CD8-positive, alpha-beta memory T cell (primary cell): ENCODE measurements at places on chromosomes 7 and 10. TPM values are rescaled to one million over a fixed set of nuclear protein-coding genes. Genes with fewer than 3 reads are reported as not detected.

DNA sequence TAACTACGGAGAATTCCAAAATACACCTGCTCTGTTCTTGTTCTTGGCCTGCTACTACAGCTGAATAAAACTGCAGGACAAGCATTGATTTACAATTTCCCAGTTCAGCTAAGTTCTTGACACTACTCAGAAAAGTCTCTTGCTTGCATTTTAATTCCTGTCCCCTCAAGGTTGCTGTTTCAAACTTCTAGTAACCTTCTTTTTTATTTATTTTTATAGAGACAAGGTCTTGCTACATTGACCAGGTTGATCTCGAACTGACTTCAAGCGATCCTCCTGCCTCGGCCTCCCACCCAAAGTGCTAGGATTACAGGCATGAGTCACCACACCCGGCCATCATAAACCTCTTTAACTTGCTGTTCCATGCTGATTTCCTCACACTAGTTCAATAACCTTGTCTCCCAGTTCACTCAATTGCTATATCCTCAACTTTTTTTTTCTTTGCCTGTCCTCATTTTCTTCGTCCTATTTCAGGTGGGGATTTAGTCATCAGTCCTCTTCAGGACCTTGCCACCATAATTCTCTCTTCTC is 79.9 kb downstream of the ARHGAP21 start:
- peaks cover 6% of the 10 kb centered on the region for H3K4me1 ChIP-seq
- no peaks in the 10 kb centered on the region for H3K36me3 ChIP-seq
- H3K27ac ChIP-seq = no peak overlapping the region

- no peaks in the 10 kb centered on the region for H3K36me3 ChIP-seq
- no peaks in the 10 kb centered on the region for H3K27me3 ChIP-seq
- H3K27ac ChIP-seq = no peak overlapping the region
- H3K4me3 ChIP-seq = no peak overlapping the region
- DNase-seq = no peak
Measured at GRCh38 chr7:30802812-30803211, 31.6 kb downstream of the MINDY4 start.

DNA sequence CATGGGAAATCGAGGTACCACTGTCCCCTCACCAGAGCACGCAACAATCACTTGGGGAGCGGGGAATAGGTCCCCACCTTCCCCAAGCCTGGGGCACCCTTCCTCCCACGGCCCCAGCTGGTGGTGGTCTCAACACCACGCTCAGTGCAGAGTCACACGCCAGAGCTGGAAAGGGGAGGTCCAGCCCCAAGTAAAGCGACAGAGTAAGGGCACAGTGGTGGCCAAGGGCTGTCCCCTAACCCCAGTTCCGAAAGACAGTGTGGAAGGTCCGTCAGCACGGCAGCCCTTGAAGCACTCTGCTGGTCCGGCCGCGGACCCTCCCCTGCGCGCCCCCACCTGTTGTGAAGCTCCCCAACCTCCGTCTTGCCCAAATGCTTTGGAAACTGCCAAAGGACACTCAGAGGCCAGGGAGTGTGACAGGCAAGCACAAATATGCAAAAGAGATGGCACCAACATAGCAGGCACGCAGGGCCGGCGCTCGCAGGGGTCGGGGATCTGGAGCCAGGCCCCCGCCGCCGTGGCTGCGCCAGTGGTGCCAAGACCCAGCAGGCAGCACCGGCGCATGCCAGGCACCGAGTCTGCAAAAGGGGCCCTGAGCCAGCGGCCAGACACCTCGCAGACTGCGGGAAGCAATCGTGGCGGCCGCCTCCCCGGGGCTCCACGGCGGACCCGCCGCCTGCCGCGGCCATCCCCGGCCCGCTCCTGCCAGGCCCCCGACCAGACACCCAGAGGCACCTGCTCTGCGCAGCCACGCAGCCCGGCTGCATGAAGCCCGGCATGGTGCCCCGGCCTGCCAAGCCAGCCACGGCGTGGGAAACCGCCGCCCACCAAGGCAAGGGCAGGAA is 51.6 kb upstream of the SRRM3 start:
- H3K36me3 ChIP-seq = no peaks in the 10 kb centered on the region
- H3K27me3 ChIP-seq = no peaks in the 10 kb centered on the region
- DNase-seq = no peak

- no peak for DNase-seq
- H3K36me3 ChIP-seq = no peaks in the 10 kb centered on the region
- H3K27me3 ChIP-seq = no peaks in the 10 kb centered on the region
- H3K4me1 ChIP-seq = no peaks in the 10 kb centered on the region
- no peak overlapping the region for H3K27ac ChIP-seq
Measured at GRCh38 chr7:84112771-84113170, 81.8 kb downstream of the SEMA3A start.

DNA sequence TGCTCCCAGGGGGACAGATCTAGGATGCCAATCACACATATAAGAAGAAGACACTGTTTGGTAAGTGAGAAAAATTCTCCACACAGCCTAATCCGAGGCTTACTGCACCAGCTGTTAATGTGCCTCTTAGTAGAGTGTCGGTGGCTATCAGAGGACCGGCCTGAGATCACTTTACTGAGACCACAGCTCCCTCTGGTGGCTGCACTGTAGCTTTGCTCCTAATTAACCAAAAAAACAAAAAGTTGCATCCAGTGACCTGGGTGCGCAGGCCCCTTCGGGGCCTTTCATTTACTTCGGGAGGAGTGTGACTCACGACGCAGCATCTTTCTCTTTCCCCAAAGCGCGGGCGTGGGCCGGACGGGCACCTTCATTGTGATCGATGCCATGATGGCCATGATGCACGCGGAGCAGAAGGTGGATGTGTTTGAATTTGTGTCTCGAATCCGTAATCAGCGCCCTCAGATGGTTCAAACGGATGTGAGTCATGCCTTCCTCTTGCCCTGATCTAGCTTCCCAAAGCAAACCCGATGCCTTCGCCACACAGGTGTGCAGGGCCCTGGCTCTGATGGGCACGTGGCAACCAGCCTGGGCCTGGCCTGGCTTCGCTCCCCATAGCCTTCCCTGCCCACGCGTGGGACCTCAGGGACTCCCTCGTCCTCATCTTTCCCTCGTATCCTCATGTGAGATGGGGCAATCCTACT is 56.7 kb downstream of the MKI67 start:
- no peak overlapping the region for H3K27ac ChIP-seq
- no peak overlapping the region for H3K4me3 ChIP-seq
- H3K36me3 ChIP-seq = peaks cover 67% of the 10 kb centered on the region
- H3K4me1 ChIP-seq = peaks cover 25% of the 10 kb centered on the region
- peak; percentile 68 for DNase-seq

DNA sequence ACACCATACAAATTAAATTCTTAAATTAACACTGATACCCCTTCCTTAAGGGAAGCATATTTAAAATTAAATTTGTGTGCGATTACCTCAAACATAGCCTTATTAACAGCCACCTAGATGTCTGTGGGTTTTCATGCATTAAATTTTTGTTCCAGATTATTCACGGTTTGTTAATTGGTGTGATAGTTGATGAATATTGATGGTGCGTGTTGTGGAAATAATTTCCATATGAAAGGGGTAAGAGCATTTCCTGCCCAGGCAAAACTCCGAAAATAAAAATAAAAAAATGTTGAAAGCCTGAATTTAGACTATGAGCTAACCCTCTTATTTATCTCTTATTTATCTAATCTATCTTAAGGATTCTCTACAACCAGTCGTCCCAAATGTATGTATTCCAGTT is 679.3 kb upstream of the CELF2 start:
- H3K27me3 ChIP-seq = no peaks in the 10 kb centered on the region
- DNase-seq = no peak
- H3K36me3 ChIP-seq = no peaks in the 10 kb centered on the region
- no peaks in the 10 kb centered on the region for H3K4me1 ChIP-seq

DNA sequence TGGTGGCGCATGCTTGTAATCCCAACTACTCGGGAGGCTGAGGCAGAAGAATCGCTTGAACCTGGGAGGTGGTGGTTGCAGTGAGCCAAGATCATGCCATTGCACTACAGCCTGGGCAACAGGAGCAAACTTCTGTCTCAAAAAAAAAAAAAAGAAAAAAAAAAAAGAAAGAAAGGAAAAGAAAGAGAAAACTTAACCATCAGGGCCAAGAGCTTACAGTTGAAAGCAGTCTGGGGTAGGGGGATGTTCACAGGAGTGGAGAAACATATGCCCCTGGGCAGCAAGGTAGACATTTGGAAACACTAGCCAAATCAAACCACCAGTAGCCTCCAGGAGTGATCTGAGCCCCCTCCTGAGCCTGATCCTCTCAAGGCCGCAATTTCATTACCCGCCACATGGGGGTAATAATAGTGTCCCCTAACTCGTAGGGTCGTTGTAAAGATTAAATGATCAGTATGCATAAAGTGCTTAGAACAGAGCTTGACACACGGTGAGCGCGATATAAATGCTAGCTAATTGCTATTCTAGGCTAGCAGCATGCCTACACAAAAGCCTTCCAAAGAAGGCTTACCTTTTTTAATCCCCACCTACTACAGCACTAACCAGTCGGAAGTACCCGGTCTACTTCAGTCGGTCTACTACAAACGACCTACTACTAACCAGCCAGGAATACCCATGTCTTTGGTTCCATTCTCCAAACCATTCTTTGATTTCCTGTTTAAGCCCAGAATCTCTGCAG is 274.3 kb upstream of the NEBL start:
- H3K27ac ChIP-seq = no peak overlapping the region
- DNase-seq = no peak
- H3K4me1 ChIP-seq = no peaks in the 10 kb centered on the region
- H3K4me3 ChIP-seq = no peak overlapping the region
- H3K27me3 ChIP-seq = no peaks in the 10 kb centered on the region
- no peaks in the 10 kb centered on the region for H3K36me3 ChIP-seq

- no peaks in the 10 kb centered on the region for H3K36me3 ChIP-seq
- no peak overlapping the region for H3K27ac ChIP-seq
- H3K4me3 ChIP-seq = no peak overlapping the region
- H3K27me3 ChIP-seq = no peaks in the 10 kb centered on the region
Measured at GRCh38 chr10:118732245-118733165, 22.3 kb downstream of the CACUL1 start.

DNA sequence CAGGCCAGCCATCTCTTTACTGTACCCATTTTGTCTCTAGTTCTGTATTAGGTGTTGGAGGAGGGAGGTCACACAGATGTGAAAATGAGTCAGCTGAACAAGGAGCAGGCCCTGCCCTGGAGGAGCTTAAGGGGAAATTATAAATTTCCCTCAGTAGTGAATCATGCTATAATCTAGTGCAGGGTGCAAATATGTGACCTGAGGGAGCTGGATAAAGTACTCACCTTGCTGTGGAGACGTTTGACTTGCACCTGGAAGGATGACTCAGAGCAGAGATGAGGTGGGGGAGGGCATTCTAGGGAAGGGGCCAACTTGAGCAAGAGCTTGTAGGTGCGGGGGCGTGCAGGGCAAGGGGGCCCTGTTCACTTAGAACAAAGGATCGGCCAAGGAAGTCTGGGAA is 610.6 kb downstream of the SDK1 start:
- no peaks in the 10 kb centered on the region for H3K27me3 ChIP-seq
- no peak overlapping the region for H3K4me3 ChIP-seq
- no peak for DNase-seq
- no peaks in the 10 kb centered on the region for H3K4me1 ChIP-seq

DNA sequence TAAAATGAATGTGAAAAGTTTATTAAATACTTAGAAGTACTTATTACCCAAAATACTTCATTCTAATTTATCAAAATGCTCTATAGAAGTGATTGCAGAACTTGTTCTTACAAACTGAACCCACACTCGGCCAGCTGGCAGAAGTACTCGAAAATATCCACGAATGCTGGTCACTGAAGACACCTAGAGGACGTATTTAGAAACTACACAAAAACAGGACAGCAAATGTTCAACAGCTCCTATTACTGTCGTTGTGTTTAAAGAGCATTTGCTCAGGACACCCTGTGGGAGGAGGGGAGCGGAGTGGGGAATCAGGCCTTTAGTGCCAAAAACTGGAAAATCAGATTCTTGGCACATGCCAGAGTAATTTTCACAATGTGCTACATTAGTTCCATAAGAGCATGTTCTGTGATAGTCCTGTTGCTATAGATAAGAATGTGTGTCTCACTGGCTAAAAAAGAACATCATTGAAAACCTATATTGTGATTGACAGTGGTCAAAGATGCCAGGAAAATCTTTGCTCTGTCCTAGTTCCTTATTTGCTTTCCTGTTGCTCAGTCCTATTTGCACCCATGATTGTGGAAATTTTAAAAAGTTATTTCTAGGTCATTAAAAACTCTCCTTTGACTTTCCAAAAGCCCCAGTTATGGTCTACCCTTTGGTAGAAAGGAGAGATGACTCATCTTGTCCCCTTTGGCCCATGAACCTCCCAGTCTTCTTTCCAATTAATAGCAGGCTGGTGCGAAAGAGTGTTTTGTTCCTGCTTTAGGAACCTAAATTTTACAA is 49.0 kb upstream of the NRBF2 start:
- H3K4me1 ChIP-seq = no peaks in the 10 kb centered on the region
- H3K27me3 ChIP-seq = no peaks in the 10 kb centered on the region
- DNase-seq = peak; percentile 2
- H3K4me3 ChIP-seq = no peak overlapping the region

GRCh38 chr10:51832652-51833383 is 133.4 kb upstream of the CSTF2T start:
- no peaks in the 10 kb centered on the region for H3K36me3 ChIP-seq
- no peaks in the 10 kb centered on the region for H3K27me3 ChIP-seq
- H3K27ac ChIP-seq = no peak overlapping the region
- no peaks in the 10 kb centered on the region for H3K4me1 ChIP-seq

GRCh38 chr7:122914812-122915211 is 28.6 kb upstream of the CADPS2 start:
- no peak overlapping the region for H3K27ac ChIP-seq
- DNase-seq = no peak
- H3K4me3 ChIP-seq = no peak overlapping the region
- no peaks in the 10 kb centered on the region for H3K36me3 ChIP-seq
- H3K27me3 ChIP-seq = no peaks in the 10 kb centered on the region
- no peaks in the 10 kb centered on the region for H3K4me1 ChIP-seq

- peak; percentile 16 for DNase-seq
- no peak overlapping the region for H3K27ac ChIP-seq
- H3K27me3 ChIP-seq = no peaks in the 10 kb centered on the region
- H3K36me3 ChIP-seq = no peaks in the 10 kb centered on the region
- peak overlapping the region; percentile 38 for H3K4me3 ChIP-seq
Measured at GRCh38 chr10:22022257-22023032, 18.9 kb upstream of the DNAJC1 start.

DNA sequence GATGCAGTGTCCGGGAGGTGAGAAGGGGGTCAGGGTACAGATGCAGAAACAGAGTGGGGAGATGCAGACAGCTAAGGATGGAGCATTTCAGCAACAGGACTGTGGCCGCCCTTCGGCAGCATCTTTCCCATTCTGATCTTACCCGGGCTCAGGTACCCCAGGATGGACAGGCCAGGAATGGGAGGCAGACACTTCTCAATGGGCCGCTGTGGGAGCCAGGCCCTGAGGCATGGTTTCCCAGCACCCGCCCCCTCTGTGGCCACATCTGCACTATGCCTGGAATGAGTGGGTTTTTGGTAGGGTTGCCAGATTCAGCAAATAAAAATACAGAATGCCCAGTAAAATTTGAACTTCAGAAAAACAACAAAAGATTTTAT is 105.2 kb upstream of the CTBP2 start:
- DNase-seq = no peak
- no peaks in the 10 kb centered on the region for H3K4me1 ChIP-seq
- no peaks in the 10 kb centered on the region for H3K27me3 ChIP-seq

Gene CDK14
- total RNA-seq = not detected

Gene CYP3A4
- not detected for total RNA-seq

Gene GHRHR
- not detected for total RNA-seq

Gene FKBP9
- 0.31 TPM for total RNA-seq

Gene HOXA6
- not detected for total RNA-seq

Gene C10orf105
- total RNA-seq = 0.11 TPM

Gene CREM
- 134 TPM for total RNA-seq

Gene SLC18A2
- not detected for total RNA-seq
